Activated gamma-delta T cell treated with anti-CD3 and anti-CD28 coated beads, Interleukin-2, amount 50 U/mL, for 16 hours (primary cell): ENCODE measurements at places on chromosomes 11 and 22.

DNA sequence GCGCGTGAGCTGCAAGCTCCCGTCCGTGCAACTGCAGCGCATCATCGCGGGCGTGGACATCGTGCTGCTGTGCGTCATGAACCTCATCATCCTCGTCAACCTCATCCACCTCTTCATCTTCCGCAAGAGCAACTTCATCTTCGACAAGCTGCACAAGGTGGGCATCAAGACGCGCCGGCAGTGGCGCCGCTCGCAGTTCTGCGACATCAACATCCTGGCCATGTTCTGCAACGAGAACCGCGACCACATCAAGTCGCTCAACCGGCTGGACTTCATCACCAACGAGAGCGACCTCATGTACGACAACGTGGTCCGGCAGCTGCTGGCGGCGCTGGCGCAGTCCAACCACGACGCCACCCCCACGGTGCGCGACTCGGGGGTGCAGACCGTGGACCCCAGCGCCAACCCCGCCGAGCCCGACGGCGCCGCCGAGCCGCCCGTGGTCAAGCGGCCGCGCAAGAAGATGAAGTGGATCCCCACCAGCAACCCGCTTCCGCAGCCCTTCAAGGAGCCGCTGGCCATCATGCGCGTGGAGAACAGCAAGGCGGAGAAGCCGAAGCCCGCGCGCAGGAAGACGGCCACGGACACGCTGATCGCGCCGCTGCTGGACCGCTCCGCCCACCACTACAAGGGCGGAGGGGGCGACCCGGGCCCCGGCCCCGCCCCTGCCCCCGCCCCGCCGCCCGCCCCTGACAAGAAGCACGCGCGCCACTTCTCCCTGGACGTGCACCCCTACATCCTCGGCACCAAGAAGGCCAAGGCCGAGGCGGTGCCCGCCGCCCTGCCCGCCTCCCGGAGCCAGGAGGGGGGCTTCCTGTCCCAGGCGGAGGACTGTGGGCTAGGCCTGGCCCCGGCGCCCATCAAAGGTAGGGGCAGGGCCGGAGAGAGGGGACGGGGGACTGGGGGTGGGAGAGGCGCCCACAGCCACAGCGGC, 7.3 kb downstream of the PANX2 start:
- no peak for DNase-seq

DNA sequence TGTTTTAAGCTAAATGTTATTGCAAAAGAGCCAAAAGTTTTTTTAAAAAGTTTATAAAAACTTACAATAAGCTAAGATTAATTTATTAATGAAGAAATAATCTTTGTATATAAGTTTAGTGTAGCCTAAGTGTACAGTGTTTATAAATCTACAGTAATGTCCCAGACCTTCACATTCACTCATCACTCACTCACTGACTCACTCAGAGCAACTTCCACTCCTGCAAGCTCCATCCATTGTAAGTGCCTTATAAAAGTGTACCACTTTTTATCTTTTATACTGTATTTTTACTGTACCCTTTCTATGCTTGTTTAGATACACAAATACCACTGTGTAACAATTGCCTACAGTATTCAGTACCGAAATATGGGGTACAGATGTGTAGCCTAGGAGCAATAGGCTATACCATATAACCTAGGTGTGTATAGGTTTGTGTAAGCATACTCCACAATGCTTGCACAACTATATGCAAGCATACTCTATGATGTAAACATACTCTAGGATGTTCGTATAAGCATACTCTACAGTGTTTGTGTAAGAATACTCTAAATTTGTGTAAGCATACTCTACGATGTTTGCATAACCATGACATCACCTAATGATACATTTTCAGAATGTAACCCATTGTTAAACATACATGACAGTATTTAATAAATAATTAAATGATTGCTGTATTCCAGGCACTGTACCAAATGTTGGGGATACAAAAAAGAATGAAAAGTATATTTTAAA, 953.0 kb downstream of the KCNA4 start:
- DNase-seq, result no peak

- DNase-seq, result no peak
Measured at GRCh38 chr11:35127619-35128018, 11.4 kb upstream of the CD44 start.

- DNase-seq, result no peak
Measured at GRCh38 chr11:26333906-26334305, 2.0 kb downstream of the ANO3 start.

GRCh38 chr11:83159902-83160865, 3.3 kb downstream of the PCF11 start:
- no peak for DNase-seq

DNA sequence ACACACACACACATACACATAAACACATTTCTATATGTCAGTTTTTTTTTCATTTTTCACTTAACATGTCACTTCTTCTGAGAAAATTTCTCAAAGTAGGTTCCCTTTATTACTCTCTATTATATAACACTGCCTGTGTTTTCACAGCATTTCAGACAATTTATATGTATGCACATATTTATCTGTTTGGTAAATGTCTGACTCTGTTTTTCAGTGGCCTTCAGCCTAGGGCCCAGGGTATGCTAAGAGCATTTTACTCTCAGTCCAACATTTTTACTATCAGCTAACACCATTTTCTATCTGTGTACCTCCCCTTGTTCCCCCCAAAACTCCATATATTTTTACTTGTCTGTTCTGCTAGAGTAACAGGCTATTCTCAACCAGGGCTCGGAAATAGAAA, 92.3 kb downstream of the ANO3 start:
- no peak for DNase-seq

DNA sequence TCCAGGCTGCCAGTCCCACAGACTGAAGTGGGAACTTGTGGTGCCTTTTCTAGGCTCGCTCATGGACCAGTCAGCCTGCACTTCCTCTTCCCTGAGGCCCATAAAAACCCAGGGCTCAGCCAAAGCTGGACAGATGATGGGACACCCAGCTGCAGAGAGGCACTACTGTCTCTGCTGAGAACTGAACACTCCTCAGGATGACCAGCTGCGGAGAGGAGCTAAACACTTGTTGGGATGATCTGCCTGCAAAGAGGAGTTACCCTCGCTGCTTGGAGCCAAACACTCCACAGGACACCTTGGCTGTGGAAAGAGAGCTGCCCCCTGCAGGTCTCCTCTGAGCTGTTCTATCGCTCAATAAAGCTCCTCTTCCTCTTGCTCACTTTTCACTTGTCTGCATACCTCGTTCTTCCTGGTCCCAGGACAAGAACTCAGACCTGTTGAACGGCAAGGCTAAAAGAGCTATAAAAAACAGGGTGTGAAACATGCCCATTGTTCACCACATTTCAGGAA, 465.5 kb downstream of the GUCY1A2 start:
- no peak for DNase-seq

DNA sequence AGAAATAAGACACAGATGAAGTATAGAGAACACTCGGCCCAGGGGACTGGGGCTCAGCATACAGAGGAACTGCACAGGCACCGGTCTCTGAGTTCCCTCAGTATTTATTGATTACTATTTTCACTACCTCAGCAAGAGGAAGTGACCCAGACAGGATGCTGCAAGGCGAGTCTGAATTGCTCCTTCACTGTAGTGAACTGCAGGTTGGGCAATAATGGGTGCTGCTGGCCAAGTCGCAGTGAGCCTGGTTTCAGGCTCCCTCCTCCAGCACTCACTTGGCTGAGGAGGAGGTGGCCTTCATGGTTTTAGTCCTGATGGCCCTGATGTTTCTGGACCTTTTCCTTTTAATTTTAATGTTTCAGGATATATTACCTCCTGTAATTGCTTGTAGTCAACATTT, 10.4 kb downstream of the OR52K2 start:
- no peak for DNase-seq

GRCh38 chr22:39777716-39778454, 115.7 kb downstream of the ENTHD1 start:
- DNase-seq, result no peak

DNA sequence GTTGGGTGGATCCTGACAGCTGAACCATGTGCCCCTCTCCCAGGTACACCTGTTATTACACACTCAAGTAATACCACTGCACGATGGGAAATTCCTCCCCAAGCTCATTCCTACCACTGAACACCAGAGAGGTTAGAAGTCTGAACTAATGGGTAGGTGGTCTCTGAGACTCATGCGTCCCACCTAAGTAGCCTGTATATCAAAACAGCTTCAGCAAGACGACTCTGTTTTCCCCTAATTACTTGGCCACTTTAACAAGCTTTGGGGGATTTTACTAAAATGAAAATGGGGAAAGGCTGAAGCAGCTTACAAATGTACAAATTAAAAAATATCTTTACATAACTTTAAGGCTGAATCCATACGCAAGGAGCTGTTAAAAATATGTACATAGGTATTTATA, 29.4 kb downstream of the LGR4 start:
- no peak for DNase-seq

DNA sequence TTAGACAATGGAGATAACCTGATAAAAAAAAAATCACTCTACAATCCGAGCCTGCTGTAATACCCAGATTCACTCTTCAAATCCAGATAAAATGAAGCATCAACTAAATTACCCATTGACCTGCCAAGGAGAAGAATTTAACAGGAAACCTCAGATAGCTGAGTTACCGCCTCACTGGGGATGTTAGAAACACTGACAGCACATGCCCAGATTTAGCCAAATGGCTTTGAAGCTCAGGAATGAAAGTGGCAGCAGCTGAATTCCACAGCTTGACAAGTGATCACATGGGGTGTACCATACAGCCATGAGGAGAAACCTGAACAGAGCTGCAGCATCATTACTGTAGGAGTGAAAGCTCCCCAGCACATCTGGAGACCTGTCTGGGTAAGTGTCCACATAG, 807.6 kb downstream of the DLG2 start:
- no peak for DNase-seq

DNA sequence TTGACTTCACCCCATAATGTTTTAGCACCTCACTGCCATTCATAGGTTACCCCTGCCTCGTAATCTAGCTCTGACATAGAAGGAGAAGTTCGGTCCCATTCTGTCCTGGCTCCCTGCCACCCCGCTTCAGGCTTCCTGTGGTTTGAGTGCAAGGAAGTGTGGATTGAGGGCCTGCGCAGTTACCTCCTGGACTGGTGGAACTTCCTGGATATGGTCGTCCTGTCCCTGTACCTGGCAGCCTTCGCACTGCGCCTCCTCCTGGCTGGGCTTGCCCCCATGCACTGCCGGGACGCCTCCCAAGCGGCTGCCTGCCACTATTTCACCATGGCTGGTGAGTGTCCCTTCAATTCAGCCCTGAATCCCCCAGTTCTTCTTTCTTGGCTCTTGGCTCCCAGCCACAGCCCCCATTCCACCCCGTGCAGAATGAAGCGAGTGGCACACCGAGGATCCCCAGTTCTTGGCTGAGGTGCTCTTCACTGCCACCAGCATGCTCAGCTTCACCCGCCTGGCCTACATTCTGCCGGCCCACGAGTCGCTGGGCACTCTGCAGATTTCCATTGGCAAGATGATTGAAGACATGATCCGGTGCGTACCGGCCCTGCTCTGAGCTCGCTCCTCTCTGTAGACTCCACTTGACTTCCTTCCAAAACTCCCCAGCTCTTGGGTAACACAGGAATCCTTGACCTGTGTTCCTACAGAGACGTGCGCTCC, 15.4 kb downstream of the ART5 start:
- no peak for DNase-seq

DNA sequence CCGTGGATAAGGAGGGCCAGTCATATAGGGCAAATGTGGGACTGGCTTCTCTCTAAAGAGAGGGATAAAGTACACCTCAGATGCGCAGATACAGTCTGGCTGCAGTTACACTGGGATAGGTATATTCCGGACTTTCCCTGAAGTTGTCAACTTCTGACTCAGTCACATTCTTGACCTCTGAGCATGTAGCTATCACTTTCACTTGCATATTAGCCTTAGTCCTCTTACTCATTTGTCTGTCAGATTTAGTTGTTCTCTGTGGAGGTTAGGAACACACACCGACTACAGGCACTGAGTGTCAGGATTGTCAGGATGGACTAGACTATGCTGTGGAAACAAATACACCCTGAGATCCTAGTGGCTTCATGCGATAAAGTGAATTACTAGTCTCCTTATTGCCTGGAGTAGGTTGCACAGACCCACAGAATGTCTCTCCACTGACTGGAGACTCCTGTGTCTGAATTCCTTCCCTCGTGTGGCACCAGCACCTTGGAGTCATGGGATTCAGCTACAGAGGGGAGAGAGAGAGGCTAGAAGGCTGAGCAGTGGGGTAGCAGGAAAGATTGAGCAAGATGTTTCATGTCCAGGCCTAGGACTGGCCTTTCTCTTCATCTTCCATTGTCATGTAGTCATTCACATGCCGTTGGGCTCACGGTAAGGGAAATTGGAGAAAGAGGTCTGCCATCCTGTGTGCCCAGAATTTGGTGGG, 654.3 kb downstream of the NTM start:
- DNase-seq, result no peak

GRCh38 chr11:116240710-116241109, 532.1 kb downstream of the BUD13 start:
- no peak for DNase-seq

GRCh38 chr22:47010211-47010610, 247.8 kb downstream of the TBC1D22A start:
- DNase-seq, result no peak

DNA sequence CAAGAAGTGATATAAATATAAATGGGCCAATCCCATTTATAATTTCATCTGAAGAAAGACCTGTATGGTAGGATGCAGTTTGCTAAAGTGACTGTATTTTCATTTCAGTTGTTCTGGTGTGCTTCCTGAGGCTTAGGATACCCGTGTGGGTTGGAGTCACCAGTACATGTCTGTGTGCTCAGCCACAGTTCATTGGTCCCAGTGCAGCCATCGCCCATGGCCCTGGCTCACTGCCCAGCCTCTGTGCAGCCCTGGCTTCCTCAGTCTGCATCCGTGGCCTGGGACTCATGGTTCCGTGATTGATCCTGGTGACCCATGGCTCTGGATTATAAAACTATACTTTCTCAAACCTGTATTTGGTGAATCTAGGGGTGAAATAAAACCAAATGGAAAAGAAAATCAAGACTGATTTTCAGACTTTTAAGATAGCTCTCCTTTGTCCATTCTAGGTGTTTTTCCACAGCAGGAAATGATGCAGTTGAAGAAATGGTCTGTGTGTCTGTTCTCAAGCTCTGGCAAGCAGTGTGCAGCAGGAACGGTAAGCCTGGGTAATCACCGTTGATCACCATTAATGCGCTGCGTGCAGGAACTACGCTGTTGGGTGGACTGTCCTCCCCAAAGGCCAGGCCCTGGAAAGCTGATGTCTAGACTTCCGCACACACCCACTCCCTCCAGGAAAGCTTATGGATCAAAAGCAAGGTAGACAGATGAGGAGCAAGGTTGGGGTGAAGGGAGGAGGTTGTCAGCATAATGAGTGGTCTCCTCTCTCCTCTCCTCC, 27.2 kb downstream of the TTC12 start:
- DNase-seq, result no peak

GRCh38 chr11:103396237-103396636, 287.0 kb downstream of the DYNC2H1 start:
- no peak for DNase-seq

DNA sequence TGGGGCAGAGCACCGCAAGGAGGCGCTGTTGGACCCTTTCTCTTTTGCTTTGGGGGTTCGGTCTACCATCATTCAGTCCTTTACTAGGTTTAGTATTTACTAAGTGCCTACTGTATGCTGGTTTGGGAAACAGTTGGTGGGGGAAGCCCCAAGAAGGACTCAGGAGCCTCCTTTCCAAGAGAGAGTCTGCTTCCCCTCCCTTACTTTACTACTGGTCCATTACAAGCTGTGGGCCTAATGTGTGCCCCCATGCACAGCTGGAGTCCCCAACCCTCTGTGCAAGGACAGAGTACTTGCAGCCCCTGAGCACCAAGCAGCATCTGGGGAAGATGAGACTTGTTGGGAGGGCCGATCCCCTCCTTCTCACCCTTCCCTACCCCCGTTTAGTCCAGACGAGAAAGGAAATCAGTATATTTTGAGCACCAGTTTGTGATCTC, 876 bp upstream of the UBE2L6 start:
- DNase-seq, result peak; percentile 85

- DNase-seq, result no peak
Measured at GRCh38 chr11:95379479-95379878, 148.5 kb upstream of the SESN3 start.
